Fibroblast of skin of abdomen (primary cell): ENCODE measurements at places on chromosomes 13 and 19.

DNA sequence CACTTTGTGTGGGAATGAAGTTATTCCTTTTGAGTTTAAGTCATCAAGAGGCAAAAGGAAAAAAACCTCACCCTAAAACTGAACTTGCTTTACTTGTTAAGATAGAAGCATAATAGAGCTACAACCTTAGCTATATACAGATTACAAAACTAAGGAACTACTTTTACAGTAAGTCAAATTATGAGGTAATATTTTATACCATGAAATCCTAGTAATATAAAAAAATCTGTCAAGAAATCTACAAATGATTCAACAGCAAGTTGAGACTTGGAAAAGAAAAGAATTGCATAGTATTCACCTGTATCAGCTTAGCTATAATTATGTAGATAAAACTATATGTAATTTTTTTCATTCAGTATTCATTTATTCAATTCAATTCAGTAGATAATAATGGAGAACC, 335.3 kb downstream of the KLF5 start:
- DNase-seq, result no peak

- no peak for DNase-seq
Observed at GRCh38 chr13:27309967-27310598, 39.5 kb downstream of the RASL11A start.

- no peak for DNase-seq
Observed at GRCh38 chr13:106474912-106475311, 60.5 kb downstream of the EFNB2 start.

- DNase-seq, result no peak
Observed at GRCh38 chr13:100549316-100549715, 39.3 kb downstream of the GGACT start.

DNA sequence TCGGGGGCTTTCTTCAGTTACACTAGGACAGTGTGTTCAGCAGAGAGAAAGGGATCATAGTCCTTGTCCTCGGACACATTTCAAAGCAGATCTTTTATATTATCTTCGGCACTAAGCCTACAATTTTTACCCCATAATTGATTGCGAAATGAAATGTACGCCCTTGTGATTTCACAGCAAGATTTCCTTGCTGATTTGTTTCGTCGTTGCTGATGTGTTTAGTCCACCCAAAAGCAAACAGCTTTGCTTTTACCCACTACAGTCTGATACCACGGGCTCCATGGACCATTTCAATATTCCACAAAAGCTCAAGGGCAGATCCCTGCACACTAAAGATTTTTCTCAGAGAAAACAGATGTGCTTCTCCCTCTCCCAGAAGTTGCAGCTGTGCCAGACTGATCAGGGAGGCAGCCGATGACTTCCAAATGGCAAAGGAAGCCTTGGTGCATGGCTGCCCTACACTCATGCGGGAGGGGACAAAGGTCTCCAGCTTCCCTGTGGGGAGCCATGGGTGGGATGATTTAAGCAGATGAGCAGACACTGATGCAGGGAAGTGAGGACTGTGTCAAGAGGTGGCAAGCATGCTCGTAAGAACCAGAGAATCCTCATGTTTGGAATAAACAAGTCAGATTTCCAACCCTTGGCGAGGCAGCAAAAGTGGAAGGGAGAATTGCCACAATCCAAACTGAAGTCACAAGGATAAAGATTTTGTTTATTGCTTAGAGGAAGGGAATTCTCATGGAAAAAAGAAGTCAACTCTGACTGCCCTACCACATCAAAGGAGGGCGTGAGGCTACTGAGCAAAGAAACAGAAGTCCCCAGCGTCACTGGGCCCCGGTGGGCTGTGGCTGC, 81.1 kb downstream of the STK24 start:
- DNase-seq, result no peak

- no peak for DNase-seq
Observed at GRCh38 chr19:20371911-20372310, 193.7 kb downstream of the ZNF737 start.

DNA sequence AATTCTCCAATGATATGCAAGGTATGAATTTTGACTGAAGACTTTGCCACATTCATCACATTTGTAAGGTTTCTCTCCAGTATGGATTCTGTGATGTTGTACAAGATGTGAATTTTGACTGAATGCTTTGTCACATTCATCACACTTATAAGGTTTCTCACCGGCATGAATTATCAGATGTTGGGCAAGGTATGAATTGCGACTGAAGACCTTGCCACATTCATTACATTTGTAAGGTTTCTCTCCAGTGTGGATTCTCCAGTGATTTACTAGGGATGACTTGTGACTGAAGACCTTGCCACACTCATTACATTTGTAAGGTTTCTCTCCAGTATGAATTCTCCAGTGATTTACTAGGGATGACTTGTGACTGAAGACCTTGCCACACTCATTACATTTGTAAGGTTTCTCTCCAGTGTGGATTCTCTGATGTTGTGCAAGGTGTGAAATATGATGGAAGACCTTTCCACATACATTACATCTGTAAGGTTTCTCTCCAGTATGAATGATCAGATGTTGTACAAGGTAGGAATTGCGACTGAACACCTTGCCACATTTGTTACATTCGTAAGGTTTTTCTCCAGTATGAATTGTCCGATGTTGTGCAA, 24.8 kb downstream of the ZNF83 start:
- no peak for DNase-seq

- DNase-seq, result peak; percentile 23
Observed at GRCh38 chr19:18020212-18021085, 12.5 kb downstream of the ARRDC2 start.

DNA sequence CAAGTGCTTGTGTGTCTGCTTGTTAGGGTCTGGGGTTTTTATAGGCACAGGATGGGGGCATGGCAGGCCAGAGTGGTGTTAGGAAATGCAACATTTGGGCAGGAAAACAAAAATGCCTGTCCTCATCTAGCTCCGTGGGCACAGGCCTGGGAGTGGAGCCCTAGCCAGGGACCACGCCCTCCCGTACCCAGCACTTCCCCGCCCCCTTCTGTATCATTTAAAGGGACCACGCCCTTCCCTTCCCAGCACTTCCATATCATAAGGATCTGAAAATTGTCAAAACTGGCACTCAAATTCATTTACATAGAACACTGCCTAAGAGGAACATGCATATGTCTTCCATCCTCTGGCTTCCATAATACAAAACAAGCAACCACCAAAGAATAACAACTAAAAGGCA, 185.8 kb downstream of the B3GLCT start:
- DNase-seq, result no peak

GRCh38 chr13:50635504-50635903, 208.0 kb downstream of the DLEU7 start:
- no peak for DNase-seq

- DNase-seq, result no peak
Observed at GRCh38 chr19:57342582-57342981, 8.5 kb upstream of the ZNF304 start.

GRCh38 chr13:111395511-111396393, 75.3 kb downstream of the TEX29 start:
- no peak for DNase-seq

DNA sequence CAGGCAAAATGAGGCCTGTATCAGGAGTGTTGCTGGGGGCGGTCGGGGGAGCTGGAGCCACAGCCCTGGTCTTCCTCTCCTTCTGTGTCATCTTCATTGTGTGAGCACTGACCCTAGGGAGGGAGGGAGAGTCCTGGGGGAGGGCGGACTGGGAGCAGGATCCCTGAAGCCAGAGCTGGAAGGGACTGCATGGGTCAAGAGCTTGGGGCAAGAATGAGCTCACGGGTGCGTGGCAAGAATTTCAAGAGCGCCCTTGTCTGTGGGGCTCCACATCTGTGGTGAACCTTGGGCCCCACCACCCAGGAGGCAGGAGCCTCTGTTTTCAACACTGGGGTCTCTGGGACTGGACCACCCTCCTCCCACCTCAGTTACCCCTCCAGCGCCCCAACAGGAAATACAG, 4.7 kb downstream of the SIGLEC7 start:
- no peak for DNase-seq

GRCh38 chr13:75393839-75394520, 88.0 kb downstream of the TBC1D4 start:
- no peak for DNase-seq

GRCh38 chr13:110455941-110456340, 105.6 kb downstream of the RAB20 start:
- peak; percentile 64 for DNase-seq

- peak; percentile 72 for DNase-seq
Observed at GRCh38 chr13:113758651-113759524, at the start of gene TMEM255B. TSS of gene TMEM255B (plus strand) at chr13:113759226. CDS start at chr13:113759270, 44 bp downstream.

- no peak for DNase-seq
Observed at GRCh38 chr13:101572456-101572855, 120.0 kb downstream of the ITGBL1 start.

- peak; percentile 85 for DNase-seq
Observed at GRCh38 chr13:23679220-23679619, 109.0 kb downstream of the TNFRSF19 start.

DNA sequence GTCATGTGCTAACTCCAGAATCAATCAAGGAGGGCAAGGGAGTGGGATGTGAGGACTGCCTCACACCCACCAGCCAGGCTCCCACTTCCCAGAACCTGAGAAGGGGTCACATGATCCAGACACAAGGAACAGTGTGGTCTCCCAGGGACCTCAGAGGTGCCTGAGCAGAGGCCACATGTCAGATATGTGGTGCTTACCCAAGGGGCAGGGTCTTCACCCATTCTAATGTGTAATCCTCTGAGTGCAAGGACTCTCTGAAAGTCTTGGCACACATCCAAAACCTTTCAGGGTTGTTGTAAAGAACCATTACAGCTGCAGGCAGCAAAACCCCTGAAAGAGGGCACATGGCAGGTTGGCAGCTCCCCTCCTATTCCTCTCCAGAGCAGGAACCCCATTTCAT, 656.6 kb downstream of the UQCRFS1 start:
- no peak for DNase-seq

DNA sequence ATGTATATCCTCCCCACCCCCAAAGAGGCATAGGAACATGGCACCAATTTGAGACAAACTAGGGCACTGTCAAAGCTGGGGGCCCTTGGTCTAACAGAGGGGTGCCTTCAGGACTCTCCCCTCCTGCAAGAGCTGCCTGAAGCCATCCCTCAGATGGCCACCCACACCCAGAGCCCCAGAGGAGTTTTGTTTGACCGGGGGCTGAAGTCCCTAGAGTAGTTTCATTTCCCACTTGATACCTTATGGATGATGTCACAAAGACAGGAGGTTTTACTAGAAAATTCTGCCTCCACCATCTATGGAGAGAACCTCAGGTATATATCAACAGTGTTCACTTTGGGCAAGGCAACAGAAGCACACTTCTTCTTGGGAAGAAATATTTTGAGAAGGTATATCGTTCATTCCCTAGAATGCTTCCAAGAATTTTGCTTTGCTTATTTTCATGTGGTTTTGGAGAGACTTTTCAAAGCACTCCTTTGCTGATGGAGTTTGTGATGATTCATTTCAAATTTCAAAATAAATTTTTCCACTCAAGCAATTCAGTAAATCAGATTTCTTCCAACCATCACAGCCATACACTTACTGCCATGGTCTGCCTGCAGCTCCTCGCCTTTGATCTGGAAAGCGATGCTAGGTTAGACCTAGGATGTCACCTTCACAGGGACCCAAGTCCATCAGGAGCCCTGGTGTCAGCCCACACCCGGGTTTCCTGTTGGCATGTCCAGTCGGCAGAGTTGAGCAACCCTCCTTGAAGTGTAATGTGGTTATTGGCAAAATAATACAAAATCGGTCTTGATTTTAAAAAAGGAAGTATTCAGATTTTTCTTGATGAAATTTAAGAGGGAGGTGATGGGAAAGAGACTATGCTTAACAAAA, 207.0 kb downstream of the SHISA2 start:
- no peak for DNase-seq

GRCh38 chr19:4140237-4140711, 13.2 kb upstream of the CREB3L3 start:
- DNase-seq, result peak; percentile 58

GRCh38 chr19:5585461-5586299, 17.9 kb upstream of the TINCR start:
- no peak for DNase-seq

GRCh38 chr13:113881614-113882266, 17.9 kb upstream of the GAS6 start:
- no peak for DNase-seq

DNA sequence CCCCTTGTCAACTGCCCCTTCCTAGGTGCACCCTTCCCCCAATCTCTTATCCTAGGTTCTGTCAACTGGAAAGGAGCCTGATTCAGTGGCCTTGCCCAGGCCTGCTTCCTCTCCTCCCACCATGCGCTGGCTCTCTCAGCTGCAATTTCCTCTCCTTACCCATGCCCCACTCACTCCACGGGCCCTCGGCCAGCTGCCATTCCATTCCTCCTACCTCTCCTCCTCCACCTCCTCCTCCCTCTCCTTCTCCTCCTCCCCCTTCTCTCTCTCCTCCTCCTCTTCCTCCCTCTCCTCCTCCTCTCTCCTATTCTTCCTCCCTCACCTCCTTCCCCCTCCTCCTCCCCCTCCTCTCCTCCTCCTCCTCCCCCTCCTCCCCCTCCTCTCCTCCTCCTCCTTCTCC, 9.6 kb upstream of the TIMM44 start:
- peak; percentile 40 for DNase-seq

GRCh38 chr13:36975172-36975571, 24.0 kb downstream of the ALG5 start:
- DNase-seq, result no peak

GRCh38 chr19:46603195-46603637, 2.1 kb downstream of the CALM3 start:
- no peak for DNase-seq

- peak; percentile 13 for DNase-seq
Observed at GRCh38 chr13:53848366-53848961, 819.9 kb downstream of the OLFM4 start.

DNA sequence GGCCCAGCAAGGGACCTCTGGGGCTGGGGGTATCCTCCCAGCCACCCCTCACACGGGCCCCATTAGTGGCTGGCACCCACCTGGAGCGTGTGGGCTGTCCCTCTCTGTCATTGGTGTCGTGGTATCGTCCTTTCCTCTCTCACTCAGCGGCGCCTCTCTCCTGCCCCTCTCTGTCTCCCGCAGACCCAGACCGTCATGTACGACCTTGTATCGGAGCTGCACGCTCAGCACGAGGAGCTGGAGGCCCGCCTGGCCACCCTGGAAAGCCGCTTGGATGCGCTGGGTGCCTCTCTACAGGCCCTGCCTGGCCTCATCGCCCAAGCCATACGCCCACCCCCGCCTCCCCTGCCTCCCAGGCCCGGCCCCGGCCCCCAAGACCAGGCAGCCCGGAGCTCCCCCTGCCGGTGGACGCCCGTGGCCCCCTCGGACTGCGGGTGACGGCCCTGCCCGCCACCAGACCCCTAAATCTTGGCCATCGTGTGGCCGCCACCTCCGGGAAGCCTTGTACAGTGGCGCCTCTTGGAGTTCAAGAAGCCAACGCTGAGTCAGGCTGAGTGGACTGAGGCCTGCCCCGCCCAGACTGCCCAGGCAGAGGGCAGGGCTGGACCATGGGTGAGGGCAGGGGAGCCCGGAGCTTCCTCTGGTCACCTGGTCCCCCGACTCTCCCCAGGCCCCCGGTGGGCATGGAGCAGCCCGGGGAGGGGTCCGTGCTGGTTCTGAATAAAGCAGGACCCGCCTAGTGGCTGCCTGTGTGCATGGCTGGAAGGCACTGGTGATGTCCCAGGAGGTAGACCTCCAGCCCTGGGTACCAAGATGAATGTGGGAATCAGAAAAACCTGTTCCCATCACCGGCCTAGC, 9.8 kb upstream of the ARRDC2 start:
- no peak for DNase-seq

- DNase-seq, result no peak
Observed at GRCh38 chr19:58045411-58046050, 11.7 kb downstream of the ZSCAN1 start.

GRCh38 chr13:95091755-95092154, 209.5 kb downstream of the ABCC4 start:
- no peak for DNase-seq
